ENCODE measurements at places on chromosomes 2 and 18.
A peak's percentile ranks its signal among the peaks of the same experiment; 100 is the strongest.

DNA sequence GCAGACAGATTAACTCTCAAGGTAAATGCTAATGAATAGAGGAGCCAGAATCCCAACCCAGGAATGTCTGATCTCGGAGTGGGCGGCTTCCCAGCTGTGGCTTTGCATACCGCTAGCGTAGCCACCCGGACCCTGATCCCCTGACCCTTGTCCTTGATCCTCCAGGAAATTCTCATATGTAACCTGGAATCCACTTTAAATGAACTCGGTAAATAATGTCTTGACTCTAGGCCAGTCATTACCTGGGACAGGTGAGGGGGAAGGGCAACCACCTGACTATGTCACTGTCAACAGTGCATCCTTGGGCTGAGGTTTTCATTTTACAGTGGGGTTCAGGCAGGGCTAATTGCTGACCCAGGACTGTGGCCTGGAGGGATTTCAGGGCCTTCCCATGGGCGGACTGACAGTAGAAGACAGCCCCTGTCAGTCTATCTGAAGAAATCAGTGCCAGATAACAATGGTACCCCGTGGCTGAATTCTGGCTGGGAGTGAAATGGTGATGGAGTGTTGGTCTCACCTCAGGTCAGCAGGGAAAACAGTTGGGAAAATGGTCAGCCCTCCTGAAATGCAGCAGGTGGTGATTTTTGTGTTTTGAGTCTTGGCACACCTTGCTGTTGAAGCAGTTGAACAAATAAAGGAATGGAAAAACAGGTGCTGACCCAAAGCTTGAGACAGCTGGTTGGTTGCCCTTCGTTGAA is 9.6 kb downstream of the ACKR3 start:
- no peak for DNase-seq

- no peak for DNase-seq
These were observed 197.1 kb downstream of the ALK start for GRCh38 chr2:29724282-29724681.

- DNase-seq = peak; percentile 61
These were observed 54.3 kb downstream of the VSNL1 start for GRCh38 chr2:17594533-17595401.

- no peak for DNase-seq
These were observed 189.8 kb downstream of the INSIG2 start for GRCh38 chr2:118278046-118278445.

DNA sequence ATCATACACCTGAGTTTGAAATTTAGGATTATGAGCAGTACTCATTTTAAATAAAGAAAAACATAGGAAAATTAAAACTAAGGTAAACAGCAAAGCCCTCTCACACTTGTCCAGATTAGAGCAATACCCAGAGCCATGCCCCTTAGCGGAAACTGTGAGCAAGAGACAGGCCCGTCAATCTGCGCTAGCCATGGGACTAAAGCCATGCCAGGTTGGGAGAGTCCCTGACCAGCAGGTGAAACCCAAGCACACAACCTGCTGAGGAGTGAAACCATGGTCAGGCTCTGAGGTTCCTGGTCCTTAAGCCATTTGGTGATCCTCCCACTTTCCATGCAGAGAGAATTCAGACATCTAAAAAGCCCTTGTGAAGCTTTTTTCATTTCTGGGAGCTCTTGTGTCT is 494.3 kb downstream of the STK39 start:
- DNase-seq = no peak

DNA sequence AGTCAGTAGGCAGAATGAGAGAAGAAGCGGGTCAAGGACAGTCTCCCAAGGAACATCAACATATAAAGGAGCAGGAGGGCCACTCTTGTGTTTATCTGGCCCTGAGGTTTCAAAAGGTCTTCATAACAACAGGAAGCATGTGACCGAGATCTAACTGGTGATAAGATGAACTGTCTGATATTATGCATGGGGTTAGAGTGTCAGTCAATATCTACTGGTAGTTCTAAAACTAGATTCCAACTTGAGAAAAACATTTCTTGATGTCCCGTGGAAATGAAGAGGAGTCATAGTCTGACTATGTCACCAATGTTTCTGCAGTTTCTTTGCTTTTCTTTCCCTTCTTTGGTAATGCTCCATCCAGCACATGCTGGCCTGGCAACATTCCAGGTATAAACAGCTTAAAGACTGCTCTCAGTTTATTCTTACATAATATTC is 77.5 kb upstream of the ITPRID2 start:
- DNase-seq = peak; percentile 38

- DNase-seq = no peak
These were observed 232.8 kb downstream of the KLHL29 start for GRCh38 chr2:23617811-23618215.

DNA sequence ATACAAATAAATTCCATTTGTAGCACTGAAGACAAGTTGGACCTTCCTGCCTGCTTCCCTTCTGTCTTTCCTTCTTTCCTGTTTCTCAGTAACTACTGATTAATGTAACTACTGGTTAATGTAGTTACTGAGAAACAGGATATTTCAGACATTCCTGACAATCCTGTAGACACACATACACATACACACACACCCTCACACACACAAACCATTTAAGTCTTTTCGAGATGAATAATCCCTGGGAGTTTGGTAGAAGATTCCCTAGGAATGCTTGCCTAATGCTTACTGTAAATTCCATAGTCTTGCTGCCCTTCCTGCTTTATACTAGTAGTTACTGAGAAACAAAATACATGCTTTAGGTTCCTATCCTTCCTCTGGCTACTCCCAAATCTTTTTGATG is 83.9 kb downstream of the PIK3C3 start:
- DNase-seq = peak; percentile 99

- no peak for DNase-seq
These were observed 5.1 kb upstream of the ZC3H15 start for GRCh38 chr2:186480991-186481390.

- DNase-seq = no peak
These were observed 205.3 kb upstream of the CDH20 start for GRCh38 chr18:61127714-61128467.

DNA sequence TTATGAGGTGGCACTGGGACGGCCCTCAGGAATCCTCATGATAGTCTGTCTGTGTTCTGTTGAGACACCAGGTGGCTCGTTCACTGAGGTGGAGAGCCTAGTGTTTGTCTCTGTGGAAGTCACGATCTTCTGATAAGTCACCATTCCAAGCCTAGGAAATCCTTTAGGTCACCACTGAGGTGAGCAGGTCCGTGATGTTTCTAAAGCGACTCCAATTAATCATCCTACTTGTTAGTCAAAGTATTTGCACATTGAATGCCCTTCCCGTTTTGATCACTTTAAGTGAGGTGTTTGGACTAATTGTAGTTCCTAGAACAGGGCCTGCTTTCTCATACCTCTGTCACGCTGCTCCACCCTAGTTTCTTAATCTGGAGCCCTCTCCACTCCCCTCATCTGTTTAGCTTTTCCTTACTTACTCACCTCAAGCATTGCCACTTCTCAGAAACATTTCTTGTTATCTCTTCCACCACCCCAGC is 28.0 kb upstream of the DSG3 start:
- DNase-seq = no peak

GRCh38 chr2:27074738-27075565 is 3.5 kb upstream of the EMILIN1 start:
- no peak for DNase-seq

GRCh38 chr18:69727912-69728572 is 219.6 kb downstream of the CD226 start:
- no peak for DNase-seq

- DNase-seq = no peak
These were observed 1.1 kb downstream of the COBLL1 start for GRCh38 chr2:164840458-164840929.

GRCh38 chr2:14752295-14752694 is 119.8 kb downstream of the LRATD1 start:
- no peak for DNase-seq

DNA sequence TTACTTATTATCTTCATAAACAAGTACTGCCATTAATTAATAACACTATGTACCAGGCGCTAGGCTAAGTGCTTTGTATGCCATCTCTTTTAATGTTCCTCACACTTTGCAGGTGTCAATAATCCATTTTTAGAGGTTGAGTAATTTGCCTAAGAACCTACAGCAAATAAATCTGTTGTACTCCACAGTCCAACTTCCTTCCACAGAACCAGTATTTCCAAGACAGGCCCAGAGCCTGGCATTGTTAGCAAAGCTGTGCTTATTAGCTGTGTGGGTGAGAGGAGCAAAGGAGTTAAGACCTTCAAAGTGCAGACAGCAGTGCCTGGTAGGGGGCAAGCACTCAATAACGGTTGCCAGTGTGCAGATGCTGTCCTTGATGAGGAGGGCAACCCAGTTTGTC is 14.2 kb upstream of the PTPN4 start:
- DNase-seq = no peak

- DNase-seq = peak; percentile 79
These were observed 107.3 kb upstream of the MGAT5 start for GRCh38 chr2:134146620-134147019.

GRCh38 chr2:98578231-98578630 is 30.1 kb downstream of the COA5 start:
- DNase-seq = no peak

- no peak for DNase-seq
These were observed 172.9 kb downstream of the FAM210A start for GRCh38 chr18:13553449-13553848.

GRCh38 chr18:47800248-47800647 is 130.2 kb downstream of the SMAD2 start:
- no peak for DNase-seq

GRCh38 chr2:19041434-19042041 is 316.9 kb downstream of the OSR1 start:
- no peak for DNase-seq

GRCh38 chr18:8298186-8298585 is 311.1 kb upstream of the RAB12 start:
- no peak for DNase-seq

- DNase-seq = no peak
These were observed 66.9 kb downstream of the CIB4 start for GRCh38 chr2:26574066-26574899.

- no peak for DNase-seq
These were observed 110.9 kb downstream of the ARHGEF33 start for GRCh38 chr2:39000552-39000951.

GRCh38 chr2:145012214-145012670 is 492.3 kb upstream of the ZEB2 start:
- DNase-seq = no peak

GRCh38 chr2:236679884-236680860 is 110.5 kb downstream of the ACKR3 start:
- DNase-seq = peak; percentile 65

DNA sequence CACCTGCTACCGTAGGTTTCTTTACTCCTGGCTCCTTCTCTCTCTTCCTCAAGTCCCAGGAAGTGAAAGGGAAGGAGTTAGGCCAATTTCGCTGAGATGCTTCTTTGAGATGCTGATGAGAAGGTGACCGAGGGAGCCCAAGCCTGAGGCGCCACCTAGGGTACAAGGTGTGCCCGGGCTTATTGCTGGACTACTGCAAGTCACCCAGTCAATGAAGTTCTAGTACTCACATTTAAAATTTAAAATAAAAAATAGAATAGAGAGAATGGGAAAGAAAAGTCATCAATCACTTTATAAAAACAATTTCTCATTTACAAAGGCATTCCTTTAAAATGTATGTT is 45.3 kb downstream of the ACAA2 start:
- DNase-seq = peak; percentile 39
